ENCODE measurements at places on chromosomes 16 and 17.

GRCh38 chr17:28369684-28370034 lies 448 bp downstream of the VTN start:
- no peak for DNase-seq

DNA sequence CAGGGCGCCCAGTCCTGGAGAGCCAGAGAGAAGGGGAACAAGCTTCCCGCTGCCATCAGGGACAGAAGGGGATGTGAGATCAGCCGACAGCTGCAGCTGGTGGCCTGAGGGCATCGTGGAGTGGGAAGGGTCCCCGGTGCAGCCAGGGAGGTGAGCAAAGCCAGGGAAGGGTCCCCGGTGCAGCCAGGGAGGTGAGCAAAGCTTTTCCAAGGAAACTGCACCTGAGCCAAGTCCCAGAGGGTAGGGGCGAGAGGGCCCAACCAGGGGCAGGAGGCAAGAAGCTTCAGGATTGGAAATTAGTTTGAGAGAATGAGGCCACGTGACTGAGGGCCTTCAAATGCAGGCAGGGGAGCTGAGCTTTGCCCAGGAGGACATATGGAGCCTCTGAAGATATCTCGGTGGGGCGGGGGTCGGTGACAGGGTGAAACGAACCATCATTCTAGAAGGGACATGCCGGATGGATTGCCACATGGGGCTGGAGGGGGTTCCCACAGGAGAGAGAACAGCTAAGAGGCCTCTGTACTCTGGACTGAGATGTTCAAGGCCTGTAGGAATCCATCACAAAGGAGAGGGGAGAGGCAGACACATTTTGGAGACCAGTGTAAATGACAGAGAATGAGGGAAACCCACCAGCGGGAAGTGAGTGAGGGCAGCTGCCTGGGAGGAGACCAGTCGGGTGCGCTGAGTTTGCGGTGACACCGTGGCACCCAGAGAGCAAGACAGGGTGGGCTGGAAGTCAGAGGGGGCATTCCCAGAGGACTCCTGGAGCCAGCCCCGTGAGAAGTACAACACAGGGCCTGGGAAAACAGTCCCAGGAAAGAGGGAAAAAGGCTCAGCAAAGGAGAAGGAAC lies 31.4 kb upstream of the RPH3AL start:
- no peak for DNase-seq

GRCh38 chr17:45368651-45369050 lies 51.8 kb upstream of the MAP3K14 start:
- DNase-seq = no peak

- no peak for DNase-seq
These were observed 278.1 kb downstream of the ZFHX3 start for GRCh38 chr16:72769876-72770275.

DNA sequence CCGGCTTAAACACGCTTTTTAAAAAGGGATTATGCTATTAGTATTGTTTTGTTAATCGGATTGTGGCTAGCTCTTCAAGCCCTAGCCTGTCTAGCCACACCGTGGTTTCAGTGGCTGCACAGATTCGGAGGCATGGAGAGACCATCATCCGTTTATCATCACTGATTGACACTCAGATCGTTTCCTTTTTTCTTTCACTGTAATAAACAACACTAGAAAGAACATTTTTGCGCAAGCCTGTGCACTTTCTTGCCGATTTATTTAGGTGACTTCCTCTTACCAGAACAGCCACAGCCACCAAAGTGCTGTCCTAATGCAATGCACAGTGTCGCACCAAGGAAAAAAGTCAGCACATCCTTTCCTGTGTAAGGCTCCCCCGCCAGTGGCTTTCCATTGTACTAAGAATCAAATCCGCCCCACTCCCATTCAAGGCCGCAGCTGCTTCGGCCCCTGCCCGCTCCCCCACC lies 78.2 kb downstream of the CRISPLD2 start:
- no peak for DNase-seq

DNA sequence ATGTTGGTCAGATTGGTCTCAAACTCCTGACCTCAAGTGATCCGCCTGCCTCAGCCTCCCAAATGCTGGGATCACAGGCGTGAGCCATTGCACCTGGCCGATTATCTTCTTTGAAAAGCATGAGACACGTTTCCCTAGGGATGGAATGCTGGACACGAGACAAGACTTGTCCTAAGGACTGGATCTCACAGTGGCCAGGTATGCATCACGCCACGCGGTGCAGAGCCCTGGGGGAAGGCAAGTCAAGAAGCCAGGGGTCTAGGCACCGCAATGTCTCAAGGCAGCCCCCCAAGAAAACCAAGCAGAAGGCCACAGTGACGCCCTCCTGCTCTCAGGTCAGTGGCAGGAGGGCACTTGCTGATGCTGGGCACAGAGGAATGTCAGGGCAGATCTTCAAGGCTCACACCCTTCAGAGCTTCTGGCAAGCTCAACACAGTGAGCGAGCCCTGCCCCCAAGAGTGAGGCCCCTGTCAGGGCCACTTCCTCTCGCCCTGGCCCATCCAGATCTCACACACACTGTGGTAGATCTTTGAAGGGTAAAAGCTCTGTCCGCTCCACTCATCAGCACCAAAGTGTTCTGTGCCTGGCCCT lies 134.7 kb downstream of the ZNF778 start:
- no peak for DNase-seq

GRCh38 chr16:12067714-12068401 lies 91.3 kb downstream of the SNX29 start:
- peak; percentile 49 for DNase-seq

GRCh38 chr16:561957-562938 lies 2.1 kb downstream of the PRR35 start:
- DNase-seq = no peak

GRCh38 chr16:3824121-3824795 lies 56.3 kb downstream of the CREBBP start:
- DNase-seq = no peak

- DNase-seq = no peak
These were observed 6.6 kb upstream of the TEKT3 start for GRCh38 chr17:15348021-15348420.

GRCh38 chr17:37752482-37752881 lies 7.6 kb upstream of the HNF1B start:
- DNase-seq = no peak

DNA sequence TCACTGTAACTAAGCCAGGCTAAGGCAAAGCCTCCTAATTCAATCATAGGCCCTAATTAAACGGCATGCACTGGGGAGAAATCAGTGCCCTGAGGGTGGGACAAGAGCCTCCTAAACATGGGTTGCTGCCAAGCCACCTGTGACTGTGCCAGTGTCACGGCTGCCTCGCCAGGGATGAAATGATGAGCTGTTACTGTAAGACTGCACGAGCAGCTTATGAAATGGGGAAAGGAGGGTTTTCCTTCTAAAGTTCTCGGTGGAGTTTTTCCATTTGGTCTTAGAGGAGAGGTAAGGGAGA lies 12.7 kb downstream of the TMEM11 start:
- DNase-seq = no peak

Measured in substantia nigra (tissue), 51 donors.